ENCODE measurements at places on chromosomes 16 and 17. TPM values are rescaled to one million over a fixed set of nuclear protein-coding genes. Genes with fewer than 3 reads are reported as not detected.

DNA sequence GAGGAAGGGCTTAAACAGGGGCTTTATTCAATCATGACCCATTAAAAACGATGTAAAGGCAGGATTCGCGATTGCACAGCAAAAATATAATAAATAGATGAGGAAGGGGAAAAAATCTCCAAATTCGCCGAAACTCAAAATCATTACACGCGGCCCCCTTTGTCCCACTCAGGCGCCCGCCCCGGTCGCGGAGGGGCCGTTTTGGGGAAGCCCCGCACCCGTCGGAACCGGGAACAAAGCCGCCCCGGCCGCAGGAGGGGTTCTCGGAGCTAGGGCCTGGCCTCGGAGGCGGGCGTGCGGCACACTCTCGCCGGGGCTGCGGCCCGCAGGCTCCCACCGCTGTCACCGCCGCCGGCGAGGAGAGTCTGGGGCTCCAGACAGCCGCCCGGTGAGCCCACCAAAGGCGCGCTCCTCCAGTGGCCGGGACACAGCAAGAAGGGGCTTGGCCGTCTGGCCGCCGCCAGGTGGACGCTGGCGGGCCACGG, 521 bp downstream of the C16orf87 start:
- DNase-seq = no peak

KPNA2 gene
- 410 TPM for total RNA-seq

DNA sequence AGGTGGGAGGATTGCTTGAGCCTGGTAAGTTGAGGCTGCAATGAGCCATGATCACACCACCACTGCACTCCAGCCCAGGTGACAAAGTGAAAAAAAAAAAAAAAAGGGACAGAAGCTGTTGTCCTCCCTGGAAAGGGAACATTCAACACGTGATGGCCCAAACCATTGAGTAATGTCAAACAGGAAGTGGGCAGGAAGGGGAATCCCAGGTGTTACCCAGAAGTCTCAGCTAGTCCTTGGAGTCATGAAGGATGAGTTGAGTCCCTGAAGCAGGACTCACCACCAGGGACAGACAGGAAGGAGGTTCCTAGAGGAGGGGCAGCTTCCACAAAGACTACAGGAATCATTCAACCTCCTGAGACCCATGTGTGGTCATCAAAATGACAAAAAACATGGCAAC, 19.8 kb upstream of the CMIP start:
- no peak for DNase-seq

FOXL1 gene
- total RNA-seq = 0.15 TPM

DNA sequence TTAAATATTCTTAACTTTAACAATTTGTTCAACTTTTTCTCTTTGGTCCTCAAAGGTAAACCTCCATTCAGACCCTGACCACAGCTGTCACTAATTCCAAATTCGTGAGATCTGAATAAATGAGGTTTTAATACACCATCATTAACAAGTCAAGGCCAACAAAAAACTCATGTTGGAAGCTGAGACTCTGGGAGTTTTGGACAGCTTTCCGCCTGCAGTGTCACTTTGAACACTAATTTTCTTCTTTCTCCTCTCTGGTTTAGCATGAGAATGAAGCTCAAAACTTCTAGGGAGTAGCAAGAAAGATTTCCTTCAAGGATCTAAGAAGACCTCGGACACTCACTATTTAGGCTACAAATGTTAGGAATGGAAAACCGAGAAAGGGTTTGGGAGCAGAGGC, 32.7 kb upstream of the DNAH9 start:
- DNase-seq = no peak

DNA sequence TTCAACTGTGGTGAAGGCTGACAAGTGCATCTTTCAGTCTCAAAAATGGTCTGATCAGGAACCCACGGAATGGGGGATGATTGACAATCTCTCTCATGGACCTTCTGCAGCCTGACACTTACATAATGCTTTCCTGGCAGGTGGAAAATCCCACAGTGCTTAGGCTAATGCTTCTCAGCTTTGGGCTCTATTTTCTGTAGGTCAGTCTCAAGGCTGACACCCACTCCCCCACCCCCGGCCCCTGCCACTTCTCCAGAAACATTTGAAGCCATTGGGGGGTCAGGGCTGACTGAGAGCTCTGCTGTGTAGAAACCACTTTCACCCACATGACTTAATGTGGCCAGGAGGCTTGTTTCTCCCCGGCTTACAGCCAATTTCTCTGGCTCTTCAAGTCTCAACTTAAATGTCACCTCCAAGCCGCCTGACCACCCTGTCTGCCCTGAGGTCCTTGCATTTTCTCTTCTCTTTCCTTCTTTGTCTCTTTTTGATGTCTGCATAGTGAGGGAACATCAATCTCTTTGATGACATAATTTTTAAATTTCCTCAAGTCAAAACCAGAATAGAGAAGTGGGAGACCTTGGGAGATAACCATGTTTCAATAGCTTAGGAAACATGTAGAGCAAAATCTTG, 16.7 kb upstream of the IRF8 start:
- DNase-seq = no peak

DNA sequence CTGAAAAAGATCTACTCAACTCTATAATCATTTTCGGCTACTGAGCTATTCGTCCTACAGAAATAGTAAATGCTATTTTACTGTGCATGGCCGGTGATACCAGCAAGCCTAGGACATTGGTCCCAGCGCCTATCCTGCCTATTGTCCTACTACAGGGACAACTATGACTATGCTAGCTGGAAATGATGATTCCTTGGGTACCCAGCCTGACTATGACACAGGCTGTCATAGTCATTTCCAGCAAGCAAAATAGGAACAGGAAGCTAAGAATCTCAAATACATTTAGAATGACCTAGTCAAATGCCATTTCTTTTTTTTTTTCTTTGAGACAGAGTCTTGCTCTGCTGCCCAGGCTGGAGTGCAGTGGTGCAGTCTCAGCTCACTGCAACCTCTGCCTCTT, 33.7 kb upstream of the HSBP1 start:
- DNase-seq = no peak

Data from H7 (cell line).